ENCODE measurements at places on chromosomes 11 and 22.

DNA sequence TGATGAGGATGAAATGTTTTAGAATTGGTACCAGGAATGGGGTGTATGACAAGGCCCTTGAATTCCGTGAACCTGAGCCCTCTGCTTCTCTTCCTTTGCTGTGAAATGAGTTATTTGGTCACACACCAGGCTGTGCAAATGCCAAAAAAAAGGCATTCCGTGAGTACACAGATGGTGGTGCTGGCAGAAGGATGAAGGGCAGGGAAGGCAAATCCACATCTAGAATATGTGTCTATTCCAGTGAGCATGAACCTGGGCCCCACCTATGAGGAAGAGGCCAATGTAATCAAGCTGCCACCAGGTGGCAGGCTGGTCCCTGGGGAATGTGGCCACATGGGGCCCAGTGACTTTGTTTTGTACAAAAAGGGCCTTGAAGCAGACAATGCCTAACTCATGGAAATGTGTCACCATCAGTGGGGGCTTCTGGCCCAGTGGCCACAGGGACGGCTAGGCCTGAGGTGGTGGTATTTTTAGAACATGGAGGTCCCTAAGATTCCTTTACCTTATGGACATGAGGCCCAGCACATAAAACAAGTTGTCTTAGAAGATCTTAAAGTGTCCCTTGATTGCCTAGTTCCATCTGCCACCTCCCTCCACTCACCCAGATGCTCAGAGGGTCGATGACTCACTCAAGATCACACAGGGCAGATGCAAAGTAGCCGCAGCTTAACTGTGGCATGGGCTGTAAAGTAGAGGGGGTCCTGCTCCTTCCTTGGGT lies 3.9 kb upstream of the RNF215 start:
- DNase-seq = peak; percentile 75

DNA sequence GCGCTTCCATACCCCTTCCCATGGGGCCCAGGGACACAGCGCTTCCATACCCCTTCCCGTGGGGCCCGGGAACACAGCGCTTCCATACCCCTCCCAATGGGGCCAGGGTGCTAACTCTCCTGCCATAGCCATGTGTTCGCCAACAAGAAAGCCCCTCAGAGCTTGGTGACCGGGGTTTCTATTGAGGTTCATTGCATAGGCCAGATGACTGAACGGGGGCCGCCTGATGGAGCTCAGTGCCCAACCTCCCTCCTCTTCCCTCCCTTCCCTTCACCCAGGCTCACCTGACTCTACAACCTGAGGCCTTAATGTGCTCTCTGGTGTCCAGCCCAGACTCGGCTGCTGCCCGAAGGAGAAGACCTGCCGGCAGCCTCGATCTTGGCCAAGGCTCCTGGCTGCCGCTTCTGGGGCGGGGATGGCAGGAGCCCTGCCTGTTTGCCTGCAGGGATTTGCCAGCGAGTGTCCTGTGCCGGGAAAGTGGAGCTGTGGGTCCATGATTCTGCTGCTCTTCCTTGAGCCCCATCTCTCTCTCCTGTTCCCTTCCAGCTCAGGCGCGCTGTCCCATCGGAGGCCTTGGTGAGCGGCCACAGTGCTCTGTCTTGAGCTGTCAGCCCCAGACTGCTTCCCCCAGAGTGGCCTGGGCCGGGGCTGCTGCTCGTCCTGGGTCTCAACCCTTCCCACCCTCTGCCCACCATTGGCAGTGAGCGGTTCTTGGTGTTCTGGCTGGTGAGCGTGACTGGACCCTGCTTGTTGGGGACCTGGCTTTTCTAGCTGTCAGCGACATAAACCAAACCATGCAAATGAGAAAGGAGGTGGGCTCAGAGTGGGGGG lies 267.0 kb downstream of the TBC1D22A start:
- DNase-seq = no peak

GRCh38 chr11:95505927-95506426 lies 275.0 kb upstream of the SESN3 start:
- DNase-seq = no peak

- DNase-seq = no peak
Observed at GRCh38 chr22:20905415-20906386, 11.5 kb upstream of the CRKL start.

- DNase-seq = no peak
Observed at GRCh38 chr22:22770280-22770871, 117.2 kb upstream of the IGLL5 start.

GRCh38 chr11:58525037-58525614 lies 17.2 kb upstream of the OR5B21 start:
- DNase-seq = no peak

GRCh38 chr22:38455076-38455529 lies at the start of gene KCNJ4:
KCNJ4 (minus strand) TSS chr22:38455199; CDS start chr22:38428132, 27,067 bp downstream.
- DNase-seq = no peak

DNA sequence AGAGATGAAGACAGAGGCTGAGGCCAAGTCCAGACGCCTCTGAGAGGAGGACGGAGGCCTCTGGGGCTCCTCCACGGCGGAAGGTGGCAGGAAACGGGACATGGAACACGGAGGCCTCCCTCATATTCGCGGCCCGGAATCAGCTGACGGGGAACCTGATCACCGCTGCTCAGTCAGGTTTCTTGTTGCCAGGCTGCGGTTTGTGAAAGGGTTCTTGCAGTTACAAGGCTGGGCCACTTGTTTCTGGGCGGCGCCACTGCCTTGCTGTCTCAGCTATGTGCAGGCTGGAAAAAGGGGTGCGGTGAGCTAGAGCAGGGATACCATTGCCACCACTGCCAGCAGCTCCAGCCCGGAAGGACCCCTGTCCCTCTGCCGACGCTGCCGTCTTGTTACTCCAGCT lies 10.0 kb upstream of the MMP1 start:
- DNase-seq = no peak

- DNase-seq = no peak
Observed at GRCh38 chr11:13236626-13237025, 41.0 kb upstream of the BMAL1 start.

- no peak for DNase-seq
Observed at GRCh38 chr11:65218446-65218845, 36.7 kb downstream of the CAPN1 start.

DNA sequence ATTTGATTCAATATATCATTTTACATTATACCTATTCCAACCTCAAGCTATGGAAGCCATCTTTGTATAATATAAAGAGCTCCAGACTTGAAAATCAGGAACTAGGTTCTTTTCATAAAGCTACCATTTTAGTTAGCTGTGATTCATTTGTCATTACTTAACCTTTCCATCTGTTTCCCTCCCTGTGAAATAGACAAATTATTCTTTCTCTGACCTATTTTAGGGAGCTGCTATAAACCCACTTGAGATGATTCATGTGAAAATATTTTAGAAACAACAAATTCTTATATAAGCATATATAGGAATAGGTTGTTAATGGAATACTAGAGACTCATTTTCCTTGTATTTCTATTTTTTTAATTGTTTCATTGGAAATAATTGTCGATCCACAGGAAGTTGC lies 1012.1 kb downstream of the OPCML start:
- no peak for DNase-seq

GRCh38 chr22:17366830-17367229 lies 2.4 kb upstream of the CECR2 start:
- no peak for DNase-seq

GRCh38 chr11:1218256-1218787 lies 4.5 kb upstream of the MUC5B start:
- no peak for DNase-seq

GRCh38 chr11:132999516-132999915 lies 532.8 kb downstream of the OPCML start:
- DNase-seq = no peak

GRCh38 chr11:93288767-93289166 lies 41.8 kb upstream of the DEUP1 start:
- no peak for DNase-seq

- no peak for DNase-seq
Observed at GRCh38 chr11:130848361-130849214, 67.7 kb downstream of the SNX19 start.

DNA sequence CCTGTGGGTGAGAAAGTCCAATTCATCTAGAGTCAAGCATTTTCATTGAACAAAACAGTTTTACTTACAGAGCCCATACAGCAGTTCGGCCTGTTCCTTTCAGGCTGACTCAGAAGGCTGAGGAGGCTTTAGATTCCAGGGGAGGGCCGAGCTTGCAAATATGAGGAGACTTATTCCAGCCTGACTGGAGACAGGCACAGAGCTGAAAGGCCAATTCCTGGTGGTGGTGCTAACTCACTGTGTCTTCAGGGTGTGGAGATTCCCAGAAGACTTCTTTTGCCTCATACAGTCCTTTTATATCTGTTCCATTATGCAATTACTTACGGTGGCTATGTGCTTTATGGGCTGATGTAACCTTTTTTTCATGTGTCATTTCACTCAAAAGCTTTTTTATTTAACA lies at the start of gene OR51E2:
Gene OR51E2 (minus strand): TSS at position 269 of the 400 bp plus-strand sequence. CDS start 15,142 bp downstream, outside the sequence.
- DNase-seq = no peak

DNA sequence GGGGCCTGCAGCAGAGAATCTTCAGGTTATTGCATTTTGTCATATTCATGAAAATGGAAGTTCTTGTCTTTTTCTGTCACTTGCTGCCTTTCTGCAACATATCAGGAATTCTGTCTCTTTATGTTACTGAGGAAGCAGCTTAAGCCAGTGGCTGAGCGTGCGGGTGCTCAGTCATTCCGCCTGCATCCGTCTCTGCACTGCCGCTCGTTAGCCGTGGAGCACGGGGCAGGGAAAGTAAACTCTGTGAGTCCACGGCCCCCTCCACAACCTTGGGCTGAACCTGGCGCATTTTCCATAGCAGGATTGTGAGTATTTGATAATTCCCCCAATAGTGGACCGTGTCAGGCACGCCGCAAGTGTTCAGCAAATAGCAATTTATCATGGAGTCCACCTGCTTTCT lies 1007.7 kb downstream of the BRD1 start:
- no peak for DNase-seq

- DNase-seq = no peak
Observed at GRCh38 chr11:64658265-64658664, 64.7 kb downstream of the NRXN2 start.

DNA sequence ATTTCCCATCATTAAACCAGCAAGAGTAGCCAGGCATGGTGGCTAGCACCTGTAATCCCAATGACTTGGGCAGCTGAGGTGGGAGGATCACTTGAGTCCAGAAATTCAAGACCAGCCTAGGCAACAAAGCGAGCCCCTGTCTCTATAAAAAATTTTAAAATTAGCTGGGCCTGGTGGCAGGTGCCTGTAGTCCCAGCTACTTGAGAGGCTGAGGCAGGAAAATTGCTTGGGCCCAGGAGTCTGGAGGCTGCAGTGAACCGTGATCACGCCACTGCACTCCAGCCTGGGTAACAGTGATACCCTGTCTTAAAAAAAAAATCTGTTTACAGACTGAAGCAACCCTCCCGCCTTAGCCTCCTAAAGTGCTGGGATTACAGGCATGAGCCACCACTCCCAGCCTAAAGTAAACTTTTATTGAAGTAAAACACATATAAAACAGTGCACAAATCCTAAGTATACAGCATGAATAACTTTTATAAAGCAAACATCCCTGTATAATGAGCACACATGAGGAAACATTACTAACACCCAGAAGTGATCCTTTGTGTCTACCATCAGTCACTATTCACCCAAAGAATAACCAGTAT lies 12.6 kb downstream of the UCP3 start:
- DNase-seq = no peak

- DNase-seq = no peak
Observed at GRCh38 chr11:58914821-58915543, 24.3 kb upstream of the GLYATL1 start.

DNA sequence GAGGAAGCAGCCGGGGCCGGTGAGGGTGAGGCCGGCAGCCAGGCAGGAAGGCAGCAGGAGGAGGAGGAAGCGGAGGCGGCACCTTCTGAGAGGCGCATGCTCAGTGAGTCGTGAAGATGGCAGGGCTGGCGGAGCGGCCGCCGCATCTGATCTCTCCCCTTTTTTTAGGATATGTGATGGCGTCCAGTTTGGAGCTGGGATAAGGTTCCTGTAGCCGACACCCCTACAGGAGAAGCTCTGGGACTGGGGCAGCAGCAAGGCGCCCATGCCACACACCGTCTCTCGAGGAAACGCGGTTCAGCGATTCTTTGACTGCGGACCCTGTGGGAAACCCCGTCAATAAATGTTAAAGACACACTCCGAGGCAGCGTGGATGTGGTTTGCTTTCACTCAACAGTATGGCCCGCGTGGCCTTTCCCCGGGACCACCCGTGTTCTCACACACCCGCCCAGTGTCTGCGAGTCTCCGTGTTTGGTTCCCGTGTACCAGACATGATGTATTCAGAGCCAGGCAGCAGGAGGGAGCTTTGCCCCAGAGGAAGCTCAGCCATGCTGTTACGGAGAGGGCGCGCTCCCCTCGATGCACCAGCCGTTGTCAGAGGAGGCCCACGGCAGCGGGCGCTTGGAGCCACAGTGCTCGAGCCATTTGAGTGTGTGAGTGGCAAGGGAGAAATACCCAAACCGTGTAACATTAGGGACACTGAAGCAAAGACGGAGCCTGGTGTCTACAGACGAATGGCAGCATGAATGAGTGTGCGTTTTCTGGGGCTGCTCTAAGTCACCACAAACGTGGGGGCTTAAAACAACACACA lies 27.7 kb upstream of the PARVB start:
- DNase-seq = peak; percentile 61

DNA sequence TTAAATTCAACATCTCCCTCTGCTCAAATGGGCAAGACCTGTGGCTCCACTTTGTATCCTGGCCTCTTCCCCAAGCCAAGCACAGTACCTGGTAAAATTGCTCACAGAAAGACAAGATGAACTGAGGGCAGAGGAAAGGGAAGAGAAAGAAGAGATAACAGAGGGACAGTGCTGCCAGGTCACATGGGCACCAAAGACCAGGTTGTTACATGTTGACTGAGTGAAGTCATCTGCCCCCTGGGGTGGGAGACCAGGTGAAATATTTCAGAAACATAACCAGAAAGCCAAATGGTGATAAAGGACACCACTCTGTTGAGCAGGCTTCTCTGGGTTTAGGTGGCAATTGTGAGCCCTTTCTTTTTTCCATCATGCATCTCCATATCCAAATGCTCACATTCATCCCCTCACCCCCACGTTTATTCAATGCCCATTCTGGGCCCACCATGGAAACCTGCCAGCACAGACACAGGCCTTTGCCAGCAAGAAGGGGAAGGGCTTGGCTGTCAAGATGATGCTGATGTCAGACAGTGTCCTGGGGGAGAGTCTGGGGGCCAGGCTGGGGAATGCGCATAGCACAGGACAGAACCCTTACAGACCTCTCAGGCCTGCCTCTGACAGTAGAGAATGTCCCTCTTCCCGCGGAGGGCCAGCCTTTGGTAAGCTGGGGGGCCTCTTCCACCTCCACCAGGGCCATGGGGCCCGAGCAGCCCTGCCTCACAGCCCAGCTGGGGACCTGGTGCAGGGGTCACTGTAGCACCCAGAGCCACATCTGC lies 51.6 kb downstream of the DGCR2 start:
- DNase-seq = no peak

GRCh38 chr11:115739878-115740277 lies 235.7 kb upstream of the CADM1 start:
- no peak for DNase-seq

DNA sequence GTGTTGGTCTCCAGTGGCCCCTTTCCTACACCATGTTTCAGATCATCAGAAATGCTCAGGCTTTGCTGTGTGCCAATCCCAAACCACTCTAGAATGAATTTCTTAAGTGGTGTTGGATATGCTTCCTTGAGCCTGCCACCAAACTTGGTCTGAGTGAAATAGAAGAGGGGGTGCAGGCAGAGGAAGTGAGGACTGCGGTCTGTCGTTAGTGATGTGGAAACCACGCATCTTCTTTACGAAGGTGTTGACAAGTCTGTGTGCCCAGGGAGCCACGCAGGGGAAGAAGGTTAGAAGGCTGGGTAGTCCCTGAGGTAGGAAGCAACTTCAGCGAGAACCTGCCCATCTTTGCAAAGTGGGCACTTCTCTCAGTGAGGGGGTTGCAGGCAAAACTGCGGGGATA lies 187.4 kb upstream of the NAV2 start:
- no peak for DNase-seq

Measured in T-cell (primary cell).